ENCODE measurements at places on chromosomes 16 and 17.

DNA sequence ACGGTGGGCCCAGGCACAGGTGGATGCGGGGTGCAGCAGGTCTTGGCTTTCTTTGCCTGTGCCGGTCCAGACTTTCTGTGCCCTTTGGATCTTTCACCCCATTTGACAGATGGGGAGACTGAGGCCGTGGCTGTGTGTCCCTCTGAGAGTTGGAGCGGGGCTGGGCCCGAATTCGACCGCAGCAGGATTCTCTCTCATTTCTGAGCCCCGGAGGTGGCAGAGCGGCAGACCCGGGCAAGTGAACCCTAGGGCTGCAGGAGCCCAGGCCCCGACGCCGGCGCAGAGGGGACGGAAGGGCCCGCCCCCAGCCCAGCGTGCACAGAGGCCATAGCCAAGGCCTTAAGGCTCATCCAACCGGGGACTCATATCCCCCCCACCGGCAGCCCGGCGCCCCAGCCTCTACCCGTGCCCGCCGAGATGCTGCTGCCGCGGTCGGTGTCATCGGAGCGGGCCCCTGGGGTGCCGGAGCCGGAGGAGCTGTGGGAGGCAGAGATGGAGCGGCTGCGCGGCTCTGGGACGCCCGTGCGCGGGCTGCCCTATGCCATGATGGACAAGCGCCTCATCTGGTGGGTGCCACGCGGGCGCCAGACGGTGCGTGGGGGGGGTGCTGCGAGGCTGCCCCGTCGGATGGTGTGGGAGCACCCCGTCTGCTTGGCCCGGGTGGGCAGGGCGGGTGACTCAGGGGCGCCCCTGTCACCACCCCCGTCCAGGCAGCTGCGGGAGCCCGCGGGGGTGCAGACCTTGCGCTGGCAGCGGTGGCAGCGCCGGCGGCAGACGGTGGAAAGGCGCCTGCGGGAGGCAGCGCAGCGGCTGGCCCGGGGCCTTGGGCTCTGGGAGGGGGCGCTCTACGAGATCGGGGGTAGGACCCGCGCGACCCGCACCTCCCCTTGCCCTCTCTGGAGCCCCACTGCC, 857 bp downstream of the TMC8 start:
- DNase-seq: no peak

- no peak for DNase-seq
Measured at GRCh38 chr17:64439956-64440355, 9.0 kb upstream of the MILR1 start.

- no peak for DNase-seq
Measured at GRCh38 chr16:2709588-2709984, 10.4 kb downstream of the PRSS27 start.

- DNase-seq: peak; percentile 34
Measured at GRCh38 chr17:8846768-8847211, 20.7 kb downstream of the PIK3R6 start.
